ENCODE measurements at places on chromosomes 7 and 10.

DNA sequence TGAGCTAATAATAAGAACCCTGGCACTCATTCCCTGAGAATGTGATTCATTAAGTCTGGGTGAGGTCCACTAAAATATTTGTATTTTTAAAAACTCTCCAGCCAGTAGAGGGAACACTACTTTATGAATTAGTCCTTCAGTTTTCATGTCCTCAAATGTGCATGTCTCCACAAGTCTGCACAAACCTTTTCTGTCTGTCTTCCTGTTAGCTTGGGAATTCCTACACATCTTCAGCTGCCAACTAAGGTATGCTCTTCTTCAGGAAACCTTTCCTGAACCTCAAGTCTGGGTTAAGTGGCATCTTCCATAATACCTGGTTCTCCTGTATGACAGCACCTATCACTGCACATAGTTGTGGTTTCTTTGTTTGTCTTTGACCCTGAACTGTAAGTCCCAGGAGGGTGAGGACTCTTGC lies 119.6 kb upstream of the MKX start:
- no peak for DNase-seq

DNA sequence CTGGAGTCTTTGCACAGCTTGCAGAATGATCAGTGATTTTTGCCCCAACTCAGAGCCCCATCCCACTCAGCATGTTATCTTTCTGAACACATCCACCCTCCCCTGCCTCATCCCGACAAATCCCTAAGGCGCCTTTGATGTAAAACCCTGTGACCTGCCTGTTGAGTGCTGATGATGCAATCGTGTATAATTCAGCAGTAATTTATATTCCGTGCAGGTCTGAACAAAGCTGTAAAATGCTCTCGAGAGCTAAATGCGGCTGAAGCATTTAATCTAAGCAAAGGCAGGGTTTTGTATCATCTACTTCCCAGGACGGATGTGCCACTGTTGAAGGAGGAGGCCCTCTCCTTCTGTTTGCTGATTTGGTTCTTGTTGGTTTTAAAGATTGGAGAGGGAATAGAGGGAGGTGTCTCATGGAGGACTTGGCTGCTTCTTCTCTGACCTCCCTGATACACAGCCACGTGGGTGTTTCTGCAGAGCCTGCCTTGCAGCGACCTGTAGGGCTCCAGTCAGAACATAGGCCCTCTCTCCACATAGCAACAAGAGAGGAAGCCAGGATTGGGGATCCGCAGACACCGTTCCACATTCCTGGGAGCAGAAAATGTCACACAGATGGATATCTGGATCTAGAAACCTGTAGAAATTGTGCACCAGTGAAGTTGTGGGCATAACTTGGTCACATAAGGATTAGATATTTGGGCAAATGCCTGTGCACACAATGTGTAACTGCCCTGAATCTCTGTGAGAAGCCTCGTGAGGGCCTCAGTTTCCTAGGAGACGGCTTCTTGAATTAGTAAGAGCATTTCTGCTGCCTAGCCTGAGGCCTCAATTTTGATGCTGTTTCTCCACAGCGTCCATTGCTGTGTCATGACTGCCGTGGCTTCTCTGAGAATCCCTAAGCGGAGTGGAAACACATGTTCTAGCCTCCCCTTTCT lies 90.2 kb upstream of the AGK start:
- no peak for DNase-seq

- DNase-seq = no peak
These were observed 2.3 kb upstream of the ANKRD2 start for GRCh38 chr10:97570146-97570788.

GRCh38 chr7:42208572-42208971 lies 28.4 kb downstream of the GLI3 start:
- DNase-seq = no peak
